Activated CD8-positive, alpha-beta memory T cell treated with anti-CD3 and anti-CD28 coated beads, Interleukin-2, amount 10 ng/mL, durations not matched to agents 7 days and 5 days (primary cell): ENCODE measurements at places on chromosomes 2 and 18. TPM values are rescaled to one million over a fixed set of nuclear protein-coding genes. Genes with fewer than 3 reads are reported as not detected.

DNA sequence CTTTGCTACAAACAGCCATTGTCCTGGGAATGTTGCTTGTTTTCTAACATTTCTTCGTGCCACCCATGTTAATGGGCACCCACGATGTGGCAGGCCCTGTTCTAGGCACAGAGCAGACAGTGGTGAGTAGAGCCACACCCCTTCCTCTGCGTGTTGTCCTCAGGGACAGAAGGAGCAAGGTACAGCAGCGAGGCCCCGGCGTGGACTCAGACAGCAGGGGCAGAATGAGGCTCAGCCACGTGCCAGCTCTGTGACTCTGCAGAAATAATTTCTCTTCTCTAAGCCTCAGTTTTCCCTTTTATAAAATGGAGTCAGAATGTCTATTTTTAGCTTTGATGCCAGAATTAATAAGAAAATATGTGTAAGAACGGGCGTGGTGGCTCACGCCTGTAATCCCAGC is 401.7 kb downstream of the TSN start:
- DNase-seq = no peak

DNA sequence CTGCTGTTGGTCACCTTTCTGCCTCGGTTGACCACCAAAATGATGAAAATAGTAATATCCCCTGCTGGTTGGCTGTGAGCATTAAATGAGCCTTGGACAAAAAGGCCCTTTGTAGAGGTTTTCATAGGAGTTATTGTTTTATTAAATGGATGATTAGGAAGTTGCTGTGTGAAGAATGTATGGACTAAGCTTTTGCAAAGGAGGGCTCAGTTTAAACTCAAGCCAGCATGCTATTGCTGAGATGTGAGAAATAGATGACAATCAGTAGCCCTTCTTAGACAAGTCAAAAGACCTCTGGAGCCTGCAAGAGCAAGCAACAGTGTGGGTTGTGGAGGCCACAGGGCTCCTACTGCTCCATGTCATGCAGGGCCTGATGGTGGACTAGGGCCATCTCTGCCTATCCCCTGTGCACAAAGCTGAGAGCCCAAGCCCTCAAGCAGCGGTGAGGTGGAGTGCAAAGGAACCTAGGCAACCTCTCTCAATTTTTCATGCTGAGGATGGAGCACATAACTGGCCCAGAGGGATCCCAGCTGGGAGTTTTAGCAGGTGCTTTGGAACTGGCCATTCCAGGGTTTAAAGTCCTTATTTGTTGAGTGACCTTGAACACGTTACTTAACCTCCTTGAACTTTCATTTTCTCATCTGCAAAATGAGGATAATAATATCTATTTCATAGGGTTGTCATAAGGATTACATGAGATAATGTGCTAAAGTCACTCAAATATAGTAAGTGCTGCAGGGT is 37.1 kb downstream of the FOSL2 start:
- no peak for DNase-seq

- no peak for DNase-seq
Measured at GRCh38 chr18:8139891-8140406, 469.3 kb upstream of the RAB12 start.

GRCh38 chr2:188601927-188602326 is 310.3 kb downstream of the GULP1 start:
- no peak for DNase-seq

GRCh38 chr2:162382278-162382677 is 38.3 kb downstream of the GCA start:
- no peak for DNase-seq

DNA sequence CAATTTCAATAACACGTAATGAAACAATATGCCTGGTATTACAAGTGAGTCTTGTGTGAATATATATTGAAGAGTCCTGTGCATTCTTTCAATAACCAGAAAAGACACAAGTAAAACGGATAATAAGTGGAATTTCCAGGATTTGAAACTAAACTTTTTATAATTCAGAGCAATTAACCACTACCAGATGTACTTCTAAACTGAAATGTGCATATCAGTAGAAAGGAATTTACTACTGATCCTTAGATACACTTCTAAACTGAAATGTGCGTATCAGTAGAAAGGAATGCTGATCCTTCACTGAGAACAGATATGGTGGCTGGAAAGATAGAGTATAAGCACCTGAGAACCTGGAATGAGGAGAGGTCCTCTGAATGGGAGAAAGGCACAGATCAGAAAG is 470.9 kb upstream of the SPHKAP start:
- no peak for DNase-seq

DNA sequence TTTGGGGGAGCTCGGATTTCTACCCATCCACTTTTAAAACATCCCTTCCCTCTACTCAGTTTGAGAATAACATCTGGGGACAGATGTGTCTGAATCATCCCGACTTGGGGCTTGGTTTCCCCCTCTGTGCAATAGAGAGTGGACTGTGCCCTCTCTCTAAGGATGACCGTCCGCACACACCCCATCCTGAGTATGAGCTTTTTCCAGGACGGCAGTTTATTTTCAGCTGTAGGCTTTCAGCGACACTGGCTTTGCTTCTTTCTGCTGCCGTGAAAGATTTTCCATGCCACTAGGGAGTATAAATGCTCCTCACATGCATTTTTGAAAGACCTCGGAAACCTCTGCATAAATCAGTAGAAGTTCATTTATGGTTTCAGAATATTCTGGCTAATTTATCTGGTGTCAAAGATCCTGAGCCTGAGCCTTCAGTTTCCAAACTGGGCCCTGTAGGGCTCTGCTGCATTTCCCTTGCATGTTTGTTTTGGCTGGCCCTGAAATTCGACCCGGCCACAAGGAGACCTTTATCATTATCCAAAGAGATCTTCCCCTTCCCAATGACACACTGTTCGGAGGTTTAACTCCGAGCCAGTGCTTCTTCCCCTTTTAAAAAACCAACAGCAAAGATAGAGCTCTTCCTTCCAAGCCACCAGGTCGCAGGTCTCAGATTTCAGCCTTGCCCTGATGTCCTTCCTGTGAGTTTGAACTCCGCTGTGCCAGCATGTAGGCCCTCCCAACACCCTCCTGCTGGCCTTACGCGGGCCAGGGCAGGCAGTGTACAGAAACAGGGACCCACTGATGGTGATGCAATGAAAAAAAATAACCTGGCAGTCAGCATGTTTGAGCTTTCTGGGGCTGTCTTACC is 53.3 kb downstream of the FECH start:
- no peak for DNase-seq

DNA sequence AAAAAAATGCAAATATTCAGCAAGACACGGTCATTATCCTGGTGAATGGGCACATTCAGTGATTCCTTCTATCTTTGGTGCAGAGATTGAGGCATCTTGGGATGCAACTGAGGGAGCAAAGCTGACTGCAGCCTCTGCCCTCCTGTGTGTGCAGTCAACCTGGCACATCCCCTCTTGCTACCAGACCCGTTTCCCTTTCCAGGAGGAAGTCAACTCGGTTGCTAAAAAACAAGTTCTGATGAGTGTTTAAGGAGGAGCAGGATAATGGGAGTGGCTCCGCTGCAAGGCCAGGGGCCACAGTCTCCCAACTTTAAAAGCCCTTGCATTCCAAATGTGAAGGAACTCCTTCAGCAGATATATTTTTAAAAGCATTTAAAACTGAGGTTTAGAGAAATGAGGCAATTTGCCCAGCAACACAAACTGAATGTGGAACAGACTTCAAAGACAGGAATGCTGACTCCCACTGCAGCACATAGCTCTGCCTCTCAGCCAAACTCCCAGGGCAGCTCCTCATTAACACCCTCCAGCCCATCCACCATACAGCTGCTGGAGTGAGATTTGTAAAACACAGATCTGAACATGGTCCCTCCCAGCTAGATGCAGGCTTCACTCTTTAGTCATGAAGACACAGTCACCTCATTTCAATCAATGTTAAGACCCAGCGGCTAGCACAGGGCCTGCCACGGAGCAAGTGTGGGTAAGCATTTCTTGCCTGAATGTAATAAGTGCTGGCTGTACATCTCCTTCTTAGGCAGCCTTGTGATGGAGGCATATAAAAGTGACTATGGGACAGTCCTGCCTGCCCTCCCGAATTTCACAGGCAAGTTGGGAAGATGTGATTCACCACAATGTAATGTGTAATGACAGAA is 54.3 kb downstream of the VSNL1 start:
- DNase-seq = no peak

DNA sequence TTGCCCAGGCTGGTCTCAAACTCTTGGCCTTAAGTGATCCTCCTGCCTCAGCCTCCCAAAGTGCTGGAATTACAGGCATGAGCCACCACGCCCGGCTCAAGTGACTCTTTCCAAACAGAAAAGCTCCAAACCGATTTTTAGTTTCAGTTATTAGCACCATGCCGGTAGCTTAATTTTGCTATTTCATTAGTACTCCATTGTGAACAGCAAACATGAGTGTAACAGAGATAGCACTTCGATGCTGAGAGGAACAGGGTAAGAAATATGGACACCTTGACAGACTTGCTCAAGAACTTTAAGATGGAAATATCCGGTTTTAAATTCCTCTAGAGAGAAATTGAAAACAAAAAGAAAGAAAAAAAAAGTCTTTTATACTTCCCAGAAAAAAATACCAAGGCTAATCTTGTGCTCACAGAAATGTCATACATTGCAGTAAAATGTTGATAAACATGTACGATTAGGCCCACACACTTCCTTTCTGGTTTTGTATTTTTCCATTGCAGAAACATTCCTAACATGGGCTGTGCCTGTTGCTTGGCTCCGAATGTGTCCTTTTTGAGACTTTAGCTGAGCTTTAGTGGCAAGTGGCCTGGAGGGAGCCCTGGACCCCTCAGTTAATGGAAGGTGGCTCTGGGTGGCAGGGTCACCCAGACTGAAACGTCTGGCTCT is 18.3 kb downstream of the FHL2 start:
- no peak for DNase-seq

DNA sequence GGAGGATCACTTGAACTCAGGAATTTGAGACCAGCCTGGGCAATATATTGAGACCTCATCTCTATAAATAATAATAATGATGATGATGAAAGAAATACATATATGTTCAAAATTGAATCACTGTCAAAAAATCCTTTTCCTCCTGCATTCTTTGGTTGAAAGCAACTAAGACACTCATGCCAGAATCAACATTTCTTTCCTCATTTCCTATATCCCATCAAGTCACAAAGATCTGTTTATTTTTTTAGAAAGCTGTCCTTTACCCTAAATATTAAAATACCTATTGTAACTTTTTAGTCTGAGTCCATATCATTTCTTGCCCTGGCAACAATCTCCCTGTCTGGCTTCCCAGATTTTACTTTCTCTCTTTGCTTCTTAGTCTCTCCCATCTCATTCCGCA is 31.8 kb upstream of the PPP4R3B start:
- no peak for DNase-seq

Gene GPR55
- total RNA-seq = 58.8 TPM

Gene OTOS
- total RNA-seq = not detected

Gene TCF23
- total RNA-seq = not detected

Gene MORN2
- 0.96 TPM for total RNA-seq

Gene SCN9A
- not detected for total RNA-seq
